Stimulated activated CD4-positive, alpha-beta T cell treated with anti-CD3 and anti-CD28 coated beads, TNF-alpha, amount 100 ng/mL, for 1 hour (primary cell): ENCODE measurements at places on chromosomes 3 and 15.

DNA sequence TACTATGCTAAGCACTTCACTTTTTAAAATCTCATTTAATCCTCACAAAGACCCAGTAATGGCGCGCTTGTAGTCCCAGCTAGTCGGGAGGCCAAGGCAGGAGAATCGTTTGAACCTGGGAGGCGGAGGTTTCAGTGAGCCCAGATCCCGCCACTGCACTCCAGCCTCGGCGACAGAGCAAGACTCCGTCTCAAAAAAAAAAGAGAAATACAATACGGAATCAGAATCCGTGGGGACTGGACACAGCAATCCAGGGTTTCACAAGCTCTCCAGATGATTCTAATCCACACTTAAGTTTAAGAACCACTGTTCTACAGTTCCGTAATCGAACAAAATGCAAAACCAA lies 426 bp upstream of the SUMF1 start:
- DNase-seq, result no peak

- DNase-seq, result no peak
Measured at GRCh38 chr3:155244216-155244615, 49.3 kb downstream of the STRIT1 start.

DNA sequence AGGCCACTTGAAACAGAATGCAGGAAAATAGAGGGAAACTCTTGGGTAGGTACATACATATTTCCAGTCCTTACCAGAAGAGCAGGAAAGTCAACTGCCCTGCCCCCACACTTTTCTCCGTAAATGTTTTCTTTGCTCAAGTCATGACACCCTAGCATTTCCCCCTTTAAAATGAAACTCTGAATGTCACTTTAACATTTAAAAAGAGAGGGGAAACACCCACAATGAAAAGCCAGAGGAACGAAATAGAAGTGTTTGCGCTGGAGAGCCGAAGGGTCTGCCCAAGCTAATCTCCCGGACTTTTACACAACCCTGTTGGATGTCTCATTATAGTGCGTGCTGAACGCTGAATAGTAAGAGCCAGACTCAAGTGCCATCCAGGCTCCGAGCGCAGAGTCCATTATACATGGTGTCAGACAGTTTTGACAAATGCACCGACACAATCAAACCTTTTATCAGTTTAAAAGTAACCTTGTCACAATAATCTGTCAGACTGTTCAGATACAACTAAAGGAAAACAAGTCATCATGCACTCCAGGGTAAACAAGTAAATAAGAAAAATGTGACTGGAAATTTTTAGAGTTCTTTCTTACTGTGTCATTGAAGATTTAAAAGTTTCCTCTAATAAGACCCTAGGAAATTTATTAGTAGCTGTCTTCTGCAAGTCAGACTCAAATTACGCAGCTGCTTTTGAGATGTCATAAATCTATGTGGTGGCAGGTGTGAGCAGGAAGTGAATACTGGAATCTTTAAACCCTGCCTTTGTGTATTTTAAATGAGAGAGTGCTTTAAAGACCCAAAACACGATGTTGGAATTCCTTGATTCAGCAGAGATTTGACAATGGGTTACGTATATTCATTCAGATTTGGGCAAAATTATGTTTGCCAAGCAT lies 159.8 kb downstream of the RBMS3 start:
- no peak for DNase-seq

DNA sequence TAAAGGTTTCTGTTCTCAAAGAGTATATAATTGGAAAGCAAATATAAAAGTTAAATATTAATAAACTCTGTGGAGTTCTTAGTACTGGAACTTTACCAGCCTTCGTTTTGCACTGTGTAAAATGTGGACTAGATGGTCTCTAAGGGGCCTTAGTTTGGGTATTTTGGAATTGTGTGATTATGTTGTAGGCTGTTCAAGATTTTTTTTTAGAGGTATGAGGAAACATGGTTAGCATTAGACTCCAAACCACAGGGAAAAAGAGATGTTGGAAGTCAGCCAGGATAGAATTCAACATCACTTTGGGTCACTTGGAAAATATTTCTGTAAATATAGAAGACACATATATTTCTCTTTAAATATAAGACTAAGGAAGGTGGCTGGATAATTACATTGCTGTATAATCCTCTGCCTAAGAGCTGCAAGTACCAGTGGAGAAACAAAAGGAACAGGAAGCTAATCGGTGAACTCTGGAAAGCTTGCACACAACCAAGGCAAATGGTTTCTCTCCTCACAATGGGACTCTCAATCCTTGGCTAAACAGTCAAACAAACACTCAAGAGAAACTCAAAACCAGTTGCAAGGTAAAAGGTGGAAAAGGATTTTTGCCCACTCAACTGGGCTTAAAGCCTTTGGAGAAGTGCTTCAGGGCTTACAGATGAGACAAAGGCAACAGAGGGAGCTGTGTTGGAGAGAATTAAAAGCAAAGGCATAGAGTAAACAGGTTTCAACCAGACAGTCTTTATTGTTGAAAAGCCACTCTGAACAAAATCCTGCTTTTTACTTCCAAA lies 141.7 kb downstream of the NR1D2 start:
- DNase-seq, result no peak

DNA sequence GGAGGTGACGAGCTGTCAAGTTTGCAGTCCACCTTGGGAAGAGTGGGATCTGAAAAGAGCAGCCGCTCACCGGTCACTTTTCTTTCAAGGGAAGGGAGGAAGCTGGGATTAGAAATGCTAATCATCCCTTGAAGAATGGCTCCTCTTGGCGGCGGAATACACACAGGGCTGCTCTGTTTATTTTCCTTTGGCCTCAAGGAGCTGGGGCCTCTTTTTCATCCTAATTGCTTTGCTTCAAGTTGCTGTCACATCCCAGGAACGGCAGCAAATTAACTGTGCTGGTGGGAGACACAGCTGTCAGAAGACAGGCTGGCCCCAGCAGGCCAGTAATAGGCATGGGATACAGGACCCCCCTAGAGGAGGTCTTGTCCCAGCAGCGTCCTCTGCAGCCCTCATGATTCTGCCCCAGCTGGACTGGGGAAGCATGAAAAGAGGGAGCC lies 6.7 kb downstream of the KBTBD13 start:
- no peak for DNase-seq

GRCh38 chr3:14539742-14540491 lies at the start of gene GRIP2:
Gene GRIP2 (minus strand): TSS chr3:14540342. CDS start chr3:14540308, 34 bp downstream.
- no peak for DNase-seq

DNA sequence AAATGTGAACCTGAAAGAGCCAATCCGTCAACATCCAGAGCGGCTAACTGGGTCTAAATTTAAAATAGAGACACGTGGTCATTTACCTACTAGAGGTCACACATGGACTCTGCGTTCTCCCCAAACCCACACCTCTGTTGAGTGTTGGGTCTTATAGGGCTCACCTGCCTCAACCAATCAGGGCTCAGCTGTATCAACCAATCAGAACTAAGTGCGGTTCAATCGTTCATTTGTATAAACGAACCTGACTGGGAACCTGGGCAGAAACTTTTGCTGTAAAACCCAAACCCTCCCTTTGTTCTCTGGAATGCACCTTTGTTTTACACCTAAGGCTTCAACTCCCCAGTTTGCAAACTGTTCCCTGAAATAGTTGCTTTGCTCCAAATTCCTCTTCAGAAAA lies 8.9 kb downstream of the DNAAF4 start:
- DNase-seq, result no peak

DNA sequence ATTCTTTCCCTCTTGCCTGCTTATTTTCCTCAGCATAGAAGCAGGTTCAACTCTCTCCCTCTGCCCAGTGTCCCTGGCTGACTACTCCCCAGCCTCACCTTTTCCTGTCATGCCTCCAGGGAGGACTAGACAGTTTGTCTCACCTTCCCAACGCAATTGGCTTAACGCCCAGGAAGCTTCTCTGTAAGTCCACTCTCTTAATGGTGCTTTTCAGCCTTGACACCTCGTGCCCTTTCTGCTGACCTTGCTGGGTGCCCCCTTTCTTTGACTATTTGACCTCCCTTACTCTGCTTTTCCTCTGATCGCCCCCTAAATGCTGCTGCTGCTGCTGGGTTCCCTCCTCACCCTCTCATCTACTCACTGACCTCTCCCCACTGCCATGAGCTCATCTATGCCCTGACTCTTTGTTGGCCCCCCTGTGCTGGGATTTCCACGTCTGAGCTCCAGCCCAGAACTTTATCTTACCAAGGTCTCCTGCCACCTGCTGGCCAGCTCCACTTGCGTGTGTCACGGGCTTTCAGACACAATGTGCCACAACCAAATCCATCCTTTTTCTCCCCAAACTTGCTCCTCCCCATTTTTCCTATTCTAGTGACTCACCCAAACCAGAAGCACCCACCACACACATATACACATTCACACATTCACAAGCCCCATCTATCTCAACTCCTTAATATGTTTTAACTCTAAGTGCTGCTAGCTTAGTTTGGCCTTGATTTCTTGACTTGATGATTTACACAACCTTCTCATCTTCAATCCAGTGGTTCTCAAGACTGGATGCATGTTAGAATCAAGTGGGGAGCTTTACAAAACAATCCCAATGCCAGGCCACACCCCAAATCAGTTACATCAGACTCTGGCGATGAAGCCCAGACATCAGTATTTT lies 16.6 kb downstream of the EPB42 start:
- DNase-seq, result no peak

DNA sequence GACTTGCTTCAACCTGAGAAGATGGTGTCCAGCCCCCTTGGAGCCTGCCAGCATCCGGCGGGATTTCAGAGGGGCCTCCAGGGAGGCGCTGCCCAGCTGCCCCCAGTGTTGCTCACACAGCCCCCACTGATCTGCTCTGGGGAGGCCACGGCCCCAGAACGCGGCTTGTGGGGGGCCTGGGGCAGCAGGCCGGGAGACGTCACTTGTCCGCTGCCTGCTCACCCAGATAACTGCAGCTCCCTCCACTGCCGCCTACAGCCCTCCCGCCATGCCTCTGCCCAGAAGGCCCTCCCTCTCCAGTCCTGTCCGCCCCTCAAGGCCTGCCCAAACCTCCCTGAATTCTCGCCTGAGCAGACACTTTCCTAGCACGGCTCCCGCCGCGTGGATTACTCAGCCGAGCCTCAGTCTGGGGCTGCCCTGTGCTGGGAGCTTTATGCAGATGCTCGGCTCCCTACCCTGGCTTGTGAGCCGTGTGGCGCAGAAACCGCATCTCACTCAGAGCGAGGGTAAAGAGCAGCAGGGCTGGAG lies 17.2 kb upstream of the ADIPOQ start:
- no peak for DNase-seq

- DNase-seq, result no peak
Measured at GRCh38 chr3:108079877-108080276, 11.0 kb downstream of the CD47 start.

- no peak for DNase-seq
Measured at GRCh38 chr15:40247406-40247971, 8.6 kb downstream of the PAK6 start.

DNA sequence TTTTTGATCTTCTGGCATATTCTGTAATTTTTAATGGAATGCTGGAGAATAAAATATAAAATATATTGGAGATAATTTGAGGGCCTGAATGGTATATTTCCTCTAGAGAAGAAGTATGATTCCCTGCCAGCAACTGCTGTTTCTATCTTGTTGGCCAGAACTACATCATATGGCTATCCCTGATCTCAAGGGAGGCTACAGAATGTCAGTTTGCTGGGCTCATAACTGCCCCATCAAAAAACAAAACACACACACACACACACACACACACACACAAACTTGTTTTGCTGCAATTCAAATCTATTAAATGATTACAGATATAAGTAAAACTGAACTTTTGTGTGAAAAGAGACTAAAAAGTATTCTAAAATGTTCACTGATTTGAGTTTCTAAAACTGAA lies 51.0 kb downstream of the RASA2 start:
- no peak for DNase-seq

- DNase-seq, result no peak
Measured at GRCh38 chr15:69398491-69398891, 15.7 kb upstream of the KIF23 start.

DNA sequence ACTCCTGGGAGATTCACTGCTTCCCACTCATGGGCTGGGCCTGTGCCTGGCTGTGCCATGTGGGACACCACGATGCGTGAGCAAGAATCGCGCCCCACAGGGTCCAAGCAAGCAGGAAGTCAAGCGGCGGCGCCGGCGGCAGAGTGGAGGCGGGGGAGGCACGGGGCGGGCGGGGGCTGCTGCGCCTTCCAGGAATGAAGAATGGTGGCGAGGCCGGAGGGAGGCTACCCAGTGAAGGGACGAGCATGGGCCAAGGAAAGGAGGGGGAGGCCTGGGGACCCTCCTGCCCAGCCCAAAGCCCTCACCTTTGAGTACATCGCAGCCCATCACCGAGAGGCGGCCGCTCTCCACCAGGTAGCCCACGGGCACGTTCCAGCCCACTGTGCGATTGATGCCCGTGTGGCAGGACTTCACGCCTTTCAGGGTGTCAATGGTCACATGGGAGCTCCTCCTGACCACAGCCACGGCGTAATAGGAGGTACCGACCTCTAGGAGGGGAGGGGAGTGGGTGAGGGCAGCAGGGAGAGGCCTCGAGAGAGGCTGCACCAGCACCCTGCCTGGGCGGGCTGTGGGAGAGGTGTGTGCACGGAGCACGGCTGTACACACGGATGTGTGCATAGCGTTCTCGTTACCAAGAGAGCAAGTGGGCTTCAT lies 5.5 kb downstream of the MELTF start:
- DNase-seq, result no peak

- no peak for DNase-seq
Measured at GRCh38 chr15:28096411-28096669, 2.8 kb downstream of the OCA2 start.

DNA sequence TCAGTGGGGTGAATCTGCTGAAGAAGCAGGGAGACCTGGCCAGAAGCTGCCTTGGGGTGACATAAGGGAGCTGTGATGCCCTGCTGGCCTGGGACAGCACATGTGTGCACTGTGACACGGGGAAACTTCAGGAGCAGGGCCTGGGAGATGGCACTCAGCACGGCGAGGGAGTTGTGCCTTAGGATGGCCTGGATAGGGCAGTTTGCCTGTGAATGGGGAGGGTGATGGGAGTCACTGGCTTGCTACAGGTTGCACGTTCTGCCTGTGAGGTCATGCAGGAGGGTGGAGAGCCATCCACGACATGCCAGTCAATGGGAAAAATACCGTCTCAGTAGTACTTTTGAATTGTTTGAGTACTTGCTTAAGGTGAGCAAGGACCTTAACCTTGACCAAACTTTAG lies 76.8 kb upstream of the UBE3A start:
- no peak for DNase-seq

- no peak for DNase-seq
Measured at GRCh38 chr3:66083784-66084213, 45.1 kb upstream of the MAGI1 start.

DNA sequence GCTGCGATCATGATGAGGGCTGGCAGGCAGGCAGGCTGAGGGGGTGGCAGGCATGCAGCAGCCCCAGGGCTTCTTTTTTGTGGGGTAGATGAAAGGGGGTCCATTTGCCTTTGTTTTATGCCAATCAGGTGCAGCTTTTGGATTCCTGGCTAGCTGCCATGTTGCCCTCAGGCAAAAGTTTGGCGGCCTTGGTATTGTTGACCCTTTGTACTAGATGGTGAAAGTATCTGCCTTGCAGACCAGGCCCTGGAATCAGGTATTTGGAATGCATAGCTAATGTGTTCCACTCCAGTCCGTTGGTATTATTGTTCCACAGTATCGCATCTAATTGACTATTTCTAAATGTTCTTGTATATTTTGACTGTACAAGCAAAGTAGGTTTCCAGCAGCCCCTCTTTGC lies 35.0 kb downstream of the EEFSEC start:
- DNase-seq, result no peak

- no peak for DNase-seq
Measured at GRCh38 chr15:71611553-71612396, 198.6 kb upstream of the NR2E3 start.

GRCh38 chr3:51873876-51874275 lies 1.5 kb downstream of the IQCF5 start:
- no peak for DNase-seq
